ENCODE measurements at places on chromosomes 2 and 18.

- no peak for DNase-seq
These were observed 21.8 kb downstream of the LPIN2 start for GRCh38 chr18:2990956-2991640.

DNA sequence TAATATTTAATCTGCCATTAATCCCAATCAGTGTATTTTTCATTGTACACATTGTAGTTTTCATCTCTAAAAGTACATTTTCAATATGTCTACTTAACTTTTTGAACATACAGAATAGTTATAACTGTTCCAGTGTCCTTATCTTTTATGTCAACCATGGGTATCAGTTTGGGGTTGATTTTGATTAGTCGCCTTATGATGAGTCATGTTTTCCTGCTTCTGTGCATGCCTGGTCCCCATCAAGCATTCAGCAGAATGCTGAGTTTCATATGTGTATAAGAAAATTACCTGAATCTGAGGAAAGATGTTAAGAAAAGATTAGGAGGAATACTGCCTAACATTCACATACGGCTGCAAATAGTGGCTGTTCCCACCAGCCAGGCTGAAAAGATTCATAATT is 17.7 kb downstream of the SPDYA start:
- no peak for DNase-seq

GRCh38 chr18:58578835-58579560 is 49.9 kb downstream of the ALPK2 start:
- no peak for DNase-seq

- no peak for DNase-seq
These were observed 48.2 kb downstream of the OSBPL6 start for GRCh38 chr2:178242552-178242883.

DNA sequence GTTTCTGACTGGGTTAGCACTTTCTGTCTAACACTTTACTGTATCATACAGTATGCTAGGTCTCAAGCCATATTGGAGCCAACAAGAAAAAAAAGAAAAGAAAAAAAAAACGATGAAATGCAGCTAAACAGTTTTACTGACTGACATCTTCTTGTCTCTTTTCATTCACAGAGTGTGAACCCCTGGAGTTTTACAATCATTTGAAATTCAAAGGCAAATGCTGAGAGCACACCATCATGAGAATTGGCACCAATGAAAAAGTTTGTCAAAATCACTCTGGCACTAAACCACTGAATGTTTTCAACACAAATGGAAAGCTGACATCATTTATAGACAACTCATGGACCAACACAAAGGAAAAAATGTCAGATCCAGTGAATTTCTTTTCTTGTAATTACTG is 513.3 kb downstream of the LRRTM4 start:
- no peak for DNase-seq

- DNase-seq: no peak
These were observed 168.7 kb downstream of the DDX1 start for GRCh38 chr2:15760232-15760910.

DNA sequence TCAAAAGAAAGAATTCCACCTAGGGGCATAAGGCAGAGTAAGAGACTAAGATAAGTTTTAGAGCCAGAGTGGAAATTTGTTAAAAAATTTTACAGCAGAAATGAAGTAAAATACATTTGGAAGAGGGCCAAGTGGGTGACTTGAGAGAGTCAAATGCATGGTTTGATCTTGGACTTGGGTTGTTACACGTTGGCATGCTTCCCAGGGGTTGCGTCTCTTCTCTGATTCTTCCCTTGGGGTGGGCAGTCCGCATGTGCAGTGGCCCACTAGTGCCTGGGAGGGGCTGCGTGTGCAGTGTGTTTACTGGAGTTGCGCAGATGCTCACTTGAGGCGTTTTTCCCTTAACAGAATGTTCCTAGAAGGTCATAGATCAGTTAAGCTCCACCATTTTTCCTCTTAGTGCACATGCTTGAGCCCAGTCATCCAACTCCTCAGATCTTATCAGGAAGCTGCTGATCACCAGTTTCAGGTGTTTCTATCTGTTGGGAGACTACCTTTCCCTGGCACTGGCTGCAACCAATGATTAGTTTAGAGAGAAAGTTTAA is 13.1 kb downstream of the SEH1L start:
- DNase-seq: no peak

GRCh38 chr2:136106505-136106904 is 11.4 kb downstream of the CXCR4 start:
- DNase-seq: no peak

DNA sequence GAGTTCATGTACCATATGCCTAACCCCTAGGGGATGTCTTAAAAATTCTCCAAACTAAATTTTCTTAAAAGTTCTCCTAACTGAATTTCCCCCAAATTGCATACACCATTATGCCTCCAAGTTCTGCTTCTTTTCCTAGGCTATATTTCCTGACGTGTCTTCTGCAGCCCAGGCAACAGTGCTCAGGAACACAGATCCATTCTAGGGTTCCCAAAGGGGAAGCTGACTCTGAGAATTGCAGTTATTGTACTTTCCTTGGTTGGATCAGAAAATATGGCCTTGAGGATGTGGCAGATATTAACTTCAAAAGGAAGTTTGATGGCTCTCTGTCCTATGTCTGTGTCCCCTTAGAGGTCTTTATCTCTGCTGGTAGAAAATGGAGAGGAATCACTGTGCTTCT is 124.3 kb downstream of the TMEM17 start:
- no peak for DNase-seq

- DNase-seq: no peak
These were observed 11.5 kb downstream of the GNLY start for GRCh38 chr2:85705680-85706039.

DNA sequence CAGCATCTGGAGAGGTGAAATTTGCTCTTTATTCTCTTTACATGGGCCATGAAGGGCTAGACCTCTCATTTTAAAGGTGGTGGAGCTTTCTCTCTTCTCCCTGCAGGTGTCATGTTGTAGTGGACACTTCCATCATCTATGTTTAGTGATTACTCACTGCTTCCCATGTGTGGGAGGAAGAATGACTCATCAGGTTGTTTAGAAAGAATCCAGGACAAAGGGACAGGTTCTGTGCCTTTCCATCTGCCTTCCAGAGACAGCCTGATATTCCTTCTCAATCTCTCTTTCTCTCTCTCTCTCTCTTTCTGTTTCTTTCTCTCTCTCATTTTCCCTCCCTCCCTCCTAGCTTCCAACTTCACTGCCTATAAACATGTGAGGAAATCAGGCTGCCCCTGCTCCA is 38.7 kb downstream of the SCG2 start:
- no peak for DNase-seq

DNA sequence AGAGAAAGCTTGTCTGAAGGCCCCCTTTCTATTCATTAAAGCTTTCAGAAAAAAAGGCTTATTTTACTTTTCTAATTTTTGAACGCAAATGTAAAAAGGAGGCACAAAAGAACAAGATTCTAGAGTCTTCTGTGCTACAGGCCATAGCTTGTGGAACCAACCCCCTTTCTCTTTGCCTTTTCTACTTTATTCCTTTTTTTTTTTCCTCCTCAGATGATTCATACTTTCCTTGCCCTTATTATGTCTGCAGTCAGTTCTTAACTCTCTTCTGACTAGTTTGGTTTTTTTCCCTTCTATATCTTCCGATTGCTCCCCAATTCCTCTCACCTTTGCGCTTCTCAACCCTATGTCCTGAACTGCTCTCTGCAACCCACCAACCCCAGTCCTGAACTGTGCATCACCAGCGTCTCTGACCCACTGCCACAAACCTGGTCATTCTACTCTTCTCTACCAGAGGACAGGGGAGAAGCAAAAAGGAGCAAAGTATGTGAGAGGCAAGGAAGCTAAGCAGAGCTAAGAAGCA is 56.9 kb upstream of the WIPF1 start:
- DNase-seq: no peak

GRCh38 chr2:231425811-231426703 is 30.5 kb downstream of the B3GNT7 start:
- DNase-seq: peak; percentile 62

DNA sequence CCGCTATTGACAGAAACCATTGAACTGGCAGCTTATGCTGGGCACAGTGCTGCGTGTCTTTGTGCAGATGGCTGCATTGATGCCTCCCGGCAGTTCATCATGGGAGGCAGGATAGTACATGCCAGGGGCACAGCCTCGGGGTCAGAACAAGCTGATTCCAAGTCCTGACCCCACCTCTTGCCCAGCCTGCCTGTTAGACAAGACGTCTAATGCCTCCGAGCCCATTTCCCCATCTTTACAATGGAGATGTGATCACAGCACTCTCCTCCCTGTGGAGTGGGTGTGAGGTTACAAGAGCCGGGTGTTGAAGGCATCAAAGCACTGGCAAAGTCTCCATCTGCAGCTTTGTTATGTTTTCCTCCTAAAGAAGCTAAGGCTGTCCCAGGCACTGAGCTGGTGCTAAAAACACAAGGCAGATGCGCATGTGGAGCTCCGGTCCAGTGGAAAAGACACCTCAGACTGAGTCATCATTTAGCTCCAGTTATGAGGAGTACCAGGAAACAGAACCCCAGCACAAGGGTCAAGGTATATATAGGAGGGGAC is 125.7 kb upstream of the EPAS1 start:
- no peak for DNase-seq

DNA sequence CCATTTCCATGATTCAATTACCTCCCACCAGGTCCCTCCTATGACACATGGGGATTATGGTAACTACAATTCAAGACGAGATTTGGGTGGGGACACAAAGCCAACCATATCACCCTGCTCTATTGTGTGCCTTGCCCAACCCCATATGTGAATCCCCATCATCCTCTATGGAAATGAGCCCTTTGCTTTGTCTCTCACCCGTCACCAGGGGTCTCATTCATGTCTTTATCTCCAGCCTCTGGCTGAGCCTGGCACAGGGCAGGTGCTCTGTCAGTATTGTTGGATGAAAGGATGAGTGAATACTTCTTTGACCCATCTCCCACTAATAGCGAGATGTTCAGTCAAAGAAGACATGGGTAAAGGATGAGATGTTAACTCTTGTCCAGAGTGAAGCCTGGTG is 116.6 kb upstream of the LGALSL start:
- no peak for DNase-seq

DNA sequence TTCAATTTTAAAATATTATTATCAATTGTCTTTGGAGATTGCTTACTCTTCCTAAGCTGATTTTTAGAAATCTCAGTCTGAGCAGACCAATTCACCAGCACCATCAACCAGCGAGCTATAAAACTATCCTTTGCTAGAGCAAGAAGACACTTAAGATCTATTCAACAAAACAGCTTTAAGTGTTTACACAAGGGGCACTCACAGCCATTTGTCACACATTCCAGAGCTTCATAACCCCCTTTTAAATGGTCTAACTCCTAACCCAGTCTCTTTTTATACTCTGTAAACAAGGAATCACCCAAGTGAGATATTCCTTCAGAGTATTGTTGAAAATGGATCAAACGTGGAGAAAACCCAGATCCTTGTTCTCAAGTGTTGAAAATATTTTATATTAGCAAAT is 1294.1 kb upstream of the CHAC2 start:
- no peak for DNase-seq

DNA sequence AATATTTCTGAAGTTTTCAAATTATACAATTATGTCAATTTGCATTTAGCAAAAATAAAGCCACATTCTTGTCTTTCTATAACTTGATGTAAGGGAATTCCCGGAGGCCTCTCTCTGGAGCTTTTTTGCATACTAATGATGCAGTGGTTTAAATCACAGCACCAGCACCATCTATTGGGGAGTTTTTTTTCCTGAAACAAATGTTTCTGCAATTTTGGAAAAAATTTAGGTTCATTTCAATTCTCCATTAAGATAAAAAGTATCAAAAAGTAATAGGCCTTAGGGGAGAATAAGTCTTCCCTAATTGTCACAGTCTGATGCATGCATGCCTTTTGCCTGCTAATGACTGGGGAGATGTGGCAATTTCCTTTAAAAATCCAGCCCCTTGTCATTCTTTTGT is 13.5 kb downstream of the CBLN2 start:
- DNase-seq: no peak

- DNase-seq: no peak
These were observed 21.9 kb downstream of the TEX44 start for GRCh38 chr2:231614559-231615057.

GRCh38 chr18:77222464-77222863 is 27.2 kb upstream of the GALR1 start:
- DNase-seq: no peak

GRCh38 chr2:127166231-127166860 is 53.8 kb downstream of the CYP27C1 start:
- no peak for DNase-seq

All from T-cell (primary cell).